CD4-positive, alpha-beta T cell treated with Interleukin-4 for 1 hour (primary cell): ENCODE measurements at places on chromosomes 16 and 17.

- no peak for DNase-seq
Observed at GRCh38 chr17:4998027-4998731, 429 bp downstream of the KIF1C start.

DNA sequence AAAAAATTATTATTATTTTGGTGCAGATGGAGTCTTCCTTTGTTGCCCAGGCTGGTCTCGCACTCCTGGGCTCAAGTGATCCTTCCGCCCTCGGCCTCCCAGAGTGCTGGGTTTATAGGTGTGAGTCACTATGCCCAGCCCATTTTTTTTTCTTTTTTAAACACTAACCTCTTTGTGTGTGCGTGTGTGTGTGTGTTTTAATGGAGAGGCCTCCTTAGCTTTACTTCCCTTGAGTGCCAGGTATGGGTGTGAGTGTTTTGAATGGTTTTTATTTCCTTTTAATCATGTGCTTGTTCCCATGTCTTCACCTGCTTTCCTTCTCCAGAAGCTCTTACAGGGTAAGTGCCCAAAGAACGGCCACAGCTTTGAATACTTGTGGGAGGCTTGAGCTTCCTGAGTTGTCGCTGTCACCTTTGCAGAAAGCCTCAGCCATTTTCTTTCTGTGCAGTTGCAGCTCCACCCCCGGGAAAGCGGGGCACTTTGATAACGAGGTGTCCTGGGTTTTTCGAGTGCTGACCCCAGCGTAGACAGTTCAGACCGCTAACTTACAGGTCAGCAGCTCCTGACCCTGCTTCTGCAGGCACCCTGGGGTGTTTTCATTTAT is 22.6 kb downstream of the AKAP1 start:
- no peak for DNase-seq

DNA sequence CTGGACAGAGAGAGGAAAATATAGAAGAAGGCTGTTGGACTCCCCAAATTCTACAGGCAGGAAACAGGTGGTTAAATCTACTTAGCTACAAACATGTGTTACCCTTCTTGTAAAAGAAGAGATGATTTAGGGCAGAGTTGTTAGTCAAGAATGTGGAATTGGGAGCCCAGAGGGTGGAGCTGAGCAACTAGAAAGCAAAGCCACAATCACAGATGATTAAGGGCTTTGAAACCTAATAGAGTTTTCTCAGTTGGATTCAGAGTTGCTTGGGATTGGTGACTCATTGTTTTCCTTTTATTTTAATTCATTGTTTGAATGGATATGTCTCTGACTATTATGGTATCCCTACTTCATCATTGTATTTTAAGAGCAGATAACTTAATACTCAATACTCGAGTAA is 6.2 kb downstream of the ACSM5 start:
- DNase-seq: no peak

DNA sequence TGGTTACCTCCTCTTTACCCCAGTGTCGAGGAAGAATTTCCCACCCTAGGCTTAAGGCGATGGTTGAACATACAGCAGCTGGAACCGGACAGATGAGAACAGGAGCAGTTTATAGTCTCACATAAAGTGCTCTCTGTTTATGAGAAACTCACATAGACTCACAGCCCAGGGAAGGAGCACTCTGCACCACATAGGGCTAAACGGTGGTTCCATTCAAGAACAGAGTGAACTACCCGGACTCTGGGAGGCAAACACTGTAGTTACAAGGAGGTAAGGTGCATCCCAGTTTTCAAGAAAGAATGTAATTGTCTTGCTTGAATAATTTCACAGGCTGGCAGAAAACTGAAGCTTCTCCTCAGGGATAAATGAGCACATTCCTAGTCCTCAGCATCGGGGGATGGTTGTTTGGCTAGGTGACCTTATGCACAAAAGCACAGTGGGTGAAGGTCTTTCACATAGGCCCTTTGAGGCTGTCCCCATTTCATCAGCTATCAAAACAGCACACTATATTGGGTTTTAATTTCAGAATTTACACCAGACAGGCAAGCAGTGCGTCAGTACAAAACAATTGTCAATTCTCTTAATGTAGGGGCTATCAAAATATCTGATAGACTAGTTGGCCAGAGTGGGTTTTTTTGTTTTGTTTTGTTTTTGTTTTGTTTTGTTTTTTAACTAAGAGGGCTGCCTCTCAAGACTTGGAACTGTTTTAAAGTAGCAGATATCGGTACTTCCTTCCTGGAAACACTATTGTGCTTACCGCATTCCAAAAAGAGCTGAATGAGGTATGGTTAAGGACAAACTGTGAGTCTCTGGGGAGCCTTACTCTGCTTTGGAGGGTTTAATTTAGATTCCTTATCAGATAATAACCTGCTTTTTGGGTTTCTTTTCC is 918.1 kb upstream of the CDH8 start:
- DNase-seq: no peak

DNA sequence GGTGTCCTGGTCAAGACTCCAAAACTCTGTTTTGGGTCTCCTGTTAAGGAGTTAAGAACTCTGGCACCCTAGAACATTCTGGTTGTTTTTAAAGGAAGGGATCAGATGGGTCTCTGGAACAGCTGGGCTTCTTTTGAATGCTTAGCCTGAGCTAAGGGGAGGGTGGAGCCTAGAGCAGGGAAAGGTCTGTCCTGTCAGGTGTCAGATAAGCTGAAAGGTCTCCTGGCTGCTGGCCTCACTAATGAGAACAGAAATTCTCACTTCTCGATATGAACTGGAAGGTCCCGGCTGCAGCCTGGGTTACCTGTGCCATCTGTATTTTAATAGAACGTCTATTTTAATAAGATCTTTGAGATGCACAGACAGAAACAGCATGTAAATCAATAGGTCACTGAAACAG is 69.0 kb downstream of the RAP1GAP2 start:
- no peak for DNase-seq

DNA sequence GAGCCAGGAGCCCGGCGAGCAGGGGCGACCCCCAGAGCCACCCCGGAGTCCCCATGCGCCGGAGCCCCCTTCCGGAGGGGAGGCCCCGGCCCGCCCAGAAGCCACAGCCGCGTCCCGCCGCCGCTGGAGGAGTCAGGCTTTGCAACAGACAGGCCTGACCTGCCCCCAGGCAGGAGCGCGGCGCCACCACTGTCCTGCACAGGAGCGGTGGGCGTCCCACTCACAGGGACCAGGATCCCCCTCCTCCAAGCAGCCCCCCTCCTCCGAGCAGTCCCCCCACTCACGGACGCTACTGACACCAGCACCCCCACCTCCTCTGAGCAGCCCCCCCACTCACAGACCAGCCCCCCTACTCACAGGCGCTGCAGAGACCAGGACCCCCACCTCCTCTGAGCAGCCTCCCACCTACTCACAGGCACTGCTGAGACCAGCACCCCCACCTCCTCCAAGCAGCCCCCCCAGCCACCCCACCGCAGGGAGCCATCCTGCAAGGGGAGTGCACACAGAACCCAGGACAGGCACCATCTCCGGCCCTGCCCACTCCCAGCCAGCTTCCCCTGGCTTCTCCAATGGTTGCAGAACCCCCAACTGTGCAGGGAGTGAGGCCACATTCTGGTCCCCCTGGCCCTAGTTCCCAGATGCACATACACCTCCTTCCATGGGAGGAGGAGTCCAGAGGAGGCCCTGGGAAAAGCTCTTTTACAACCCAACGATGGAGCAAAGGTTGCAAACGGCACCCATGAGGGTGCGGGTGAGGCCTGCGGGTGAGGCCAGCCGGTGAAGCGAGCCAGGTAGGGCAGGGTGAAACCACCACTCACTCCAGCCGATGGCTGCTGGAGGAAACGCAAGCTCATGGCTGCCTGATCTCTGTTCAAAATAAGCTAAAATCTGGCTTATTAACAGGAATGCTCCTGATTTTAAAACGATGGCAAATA is 69.9 kb downstream of the ABR start:
- DNase-seq: no peak

GRCh38 chr17:17380145-17380925 is 77.2 kb downstream of the NT5M start:
- DNase-seq: no peak

- DNase-seq: no peak
Observed at GRCh38 chr16:87447323-87447722, 45.5 kb downstream of the ZCCHC14 start.

DNA sequence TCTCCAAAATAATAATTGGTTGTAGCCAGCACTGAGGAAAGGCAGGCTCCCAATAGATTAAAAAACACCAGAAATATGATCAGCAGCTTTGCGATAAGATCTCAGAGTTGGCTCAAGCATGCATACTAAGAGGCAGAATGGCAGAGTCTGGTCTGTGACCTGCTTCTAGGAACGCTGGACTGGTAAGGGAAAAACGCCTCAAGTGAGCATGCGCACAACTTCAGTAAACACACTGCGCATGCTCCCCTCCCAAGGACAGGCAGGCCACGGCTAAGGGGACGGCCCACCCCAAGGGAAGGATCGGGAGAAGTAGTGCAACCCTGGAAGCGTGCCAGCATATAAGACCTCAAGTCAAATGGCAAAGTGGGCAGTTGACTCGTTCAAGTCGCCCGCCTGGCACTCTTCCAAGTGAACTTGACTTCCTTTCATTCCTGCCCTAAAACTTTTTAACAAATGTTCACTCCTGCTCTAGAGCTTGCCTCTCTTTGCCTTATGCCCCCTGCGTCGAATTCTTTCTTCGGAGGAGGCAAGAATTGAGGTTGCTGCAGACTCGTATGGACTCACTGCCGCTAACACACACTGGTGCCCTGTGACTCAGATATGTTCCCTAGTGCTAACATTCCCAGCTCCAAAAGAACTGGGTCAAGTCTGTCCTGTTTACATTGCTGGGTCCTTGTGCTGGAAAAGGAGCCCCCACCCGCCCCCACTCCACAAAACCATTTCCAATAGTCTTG is 22.4 kb upstream of the PRM1 start:
- DNase-seq: no peak

DNA sequence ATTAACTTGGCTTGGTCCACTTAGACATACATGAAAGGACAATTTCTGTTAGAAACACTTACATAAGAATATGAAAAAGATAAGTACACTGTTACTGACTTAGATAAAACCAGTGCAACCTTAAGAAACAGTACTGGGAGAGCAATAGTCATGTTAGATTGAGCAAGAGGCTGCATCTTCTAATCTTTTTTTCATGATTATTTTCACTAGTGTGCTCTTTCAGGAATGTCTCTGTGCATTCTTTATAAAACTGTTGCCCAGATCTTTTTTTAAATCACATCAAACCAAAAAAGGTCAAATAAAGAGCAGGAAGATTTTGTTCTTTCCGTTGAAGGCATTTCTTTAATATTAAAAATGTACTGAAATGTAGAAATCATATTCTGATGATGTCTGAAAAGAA is 100.7 kb upstream of the AXIN2 start:
- no peak for DNase-seq

DNA sequence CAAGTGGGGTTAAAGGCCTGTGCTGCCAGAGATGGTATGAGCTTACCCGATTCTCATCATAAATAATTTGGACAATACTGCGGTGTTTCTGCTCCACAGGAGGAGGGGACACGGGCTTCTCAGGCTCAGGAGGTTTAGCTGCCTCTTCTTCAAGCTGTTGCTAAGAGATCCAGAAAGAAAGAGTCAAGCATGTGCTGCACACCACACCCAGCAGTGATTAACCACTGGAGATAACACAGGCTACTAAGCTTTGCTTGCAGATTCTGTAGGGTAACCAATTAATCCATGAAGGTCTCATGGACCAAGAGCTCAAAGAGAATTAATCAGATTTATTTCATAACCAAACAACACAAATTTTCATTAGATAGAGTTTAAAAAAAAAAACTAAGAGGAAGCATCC is 56.6 kb downstream of the NCOR1 start:
- DNase-seq: no peak

- DNase-seq: peak; percentile 15
Observed at GRCh38 chr16:20911361-20911760, 10.8 kb downstream of the LYRM1 start.

DNA sequence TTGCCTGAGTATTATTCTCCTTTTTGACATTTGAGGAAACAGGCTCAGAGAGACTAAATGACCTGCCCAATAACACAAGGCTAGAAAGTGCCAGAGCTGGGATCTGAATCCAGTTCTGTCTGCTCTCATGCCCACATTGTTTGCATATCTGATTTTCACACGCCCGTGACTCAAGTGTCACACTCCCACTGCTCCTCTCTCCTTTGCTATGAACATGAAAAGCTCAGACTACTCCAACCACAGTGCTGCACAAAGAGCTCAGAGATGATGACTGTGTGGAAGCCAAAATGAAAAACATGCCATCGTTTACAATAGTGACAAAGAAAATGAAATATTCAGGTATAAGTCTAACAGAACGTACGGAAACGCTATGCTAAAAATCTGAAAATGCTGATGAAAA is 107.9 kb downstream of the SMG6 start:
- no peak for DNase-seq

GRCh38 chr16:55462241-55462640 is 16.8 kb upstream of the MMP2 start:
- no peak for DNase-seq
